ENCODE measurements at places on chromosomes 1 and 21. TPM values are rescaled to one million over a fixed set of nuclear protein-coding genes. Genes with fewer than 3 reads are reported as not detected.
A peak's percentile ranks its signal among the peaks of the same experiment; 100 is the strongest.

Gene CLCA2
- total RNA-seq: 11.3 TPM

Gene SH2D1B
- not detected for total RNA-seq

Gene OLFML2B
- 15.4 TPM for total RNA-seq

Gene SLC1A7
- total RNA-seq: 2.4 TPM

Gene CFHR5
- 0.72 TPM for total RNA-seq

Gene NBPF4
- 0.96 TPM for total RNA-seq

Gene NHLH1
- 2.6 TPM for total RNA-seq

Gene CAMK2N1
- 4.6 TPM for total RNA-seq

GRCh38 chr1:164598719-164599118, 39.7 kb downstream of the PBX1 start:
- DNase-seq: no peak

DNA sequence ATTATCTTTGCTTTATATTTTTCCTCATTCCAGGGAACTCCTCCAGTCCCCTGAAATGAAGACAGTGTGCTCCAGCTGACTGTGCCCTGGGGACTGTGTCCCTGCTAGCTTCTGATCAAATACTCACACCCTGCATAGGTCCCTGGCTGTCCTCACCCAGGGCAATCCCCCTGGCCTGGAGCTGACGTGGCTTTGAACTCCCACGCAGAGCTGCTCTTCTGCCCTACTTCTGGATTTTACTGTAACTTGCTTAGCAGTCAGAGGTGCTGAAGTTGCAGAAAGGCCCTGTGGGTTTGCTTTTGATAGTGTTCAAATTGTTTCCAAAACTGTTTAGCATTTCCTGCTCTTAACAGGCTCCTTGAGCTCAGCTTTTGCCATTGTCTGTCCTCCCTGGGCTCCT, 186.5 kb downstream of the FASLG start:
- peak; percentile 57 for DNase-seq

DNA sequence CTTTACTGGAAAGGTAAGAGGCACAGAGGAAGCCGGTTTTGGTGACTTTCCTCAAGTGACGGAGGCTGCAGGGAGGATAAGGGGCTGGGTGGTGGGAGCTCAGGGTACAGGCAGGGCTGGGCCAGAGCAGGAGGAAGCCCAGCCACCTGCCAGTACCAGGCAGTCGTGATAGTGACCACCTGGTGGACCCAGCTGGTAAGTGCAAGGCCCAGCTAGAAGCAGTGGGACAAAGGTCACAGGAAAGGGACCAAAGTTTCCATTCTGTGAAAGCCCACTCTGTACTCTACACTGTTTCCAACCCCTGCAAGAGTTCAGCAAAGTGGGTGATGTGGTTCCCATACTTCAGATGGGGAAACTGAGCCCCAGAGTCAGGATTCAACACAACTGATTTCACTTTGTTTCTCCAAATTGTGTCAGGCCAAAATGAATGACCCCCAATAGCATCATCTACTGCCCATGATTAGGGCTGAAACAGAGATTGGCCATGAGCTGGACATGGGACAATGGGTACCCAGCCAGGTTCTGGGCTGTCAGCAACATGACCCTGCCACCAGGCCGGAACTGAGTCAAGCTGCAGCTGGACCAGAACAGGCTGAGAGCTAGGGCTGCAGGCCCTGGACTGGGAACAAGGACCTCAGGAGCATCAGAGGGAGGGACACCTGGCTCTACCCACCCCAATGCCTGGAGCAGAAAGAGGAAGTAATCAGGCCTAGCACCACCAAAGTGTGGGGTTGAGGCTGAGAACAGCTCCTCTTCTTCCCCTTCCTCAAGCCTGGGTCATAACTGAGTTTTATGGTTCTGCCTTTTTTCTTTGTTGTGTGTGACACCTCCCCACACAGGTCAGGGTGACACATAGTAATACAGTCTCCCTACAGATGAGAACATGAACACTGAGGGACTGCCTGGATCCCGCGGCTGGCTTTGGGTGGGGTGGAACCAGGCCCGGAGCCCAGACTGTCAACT, 50.2 kb downstream of the KCNN3 start:
- DNase-seq: no peak

GRCh38 chr1:197955486-197956394, 38.6 kb downstream of the LHX9 start:
- no peak for DNase-seq

DNA sequence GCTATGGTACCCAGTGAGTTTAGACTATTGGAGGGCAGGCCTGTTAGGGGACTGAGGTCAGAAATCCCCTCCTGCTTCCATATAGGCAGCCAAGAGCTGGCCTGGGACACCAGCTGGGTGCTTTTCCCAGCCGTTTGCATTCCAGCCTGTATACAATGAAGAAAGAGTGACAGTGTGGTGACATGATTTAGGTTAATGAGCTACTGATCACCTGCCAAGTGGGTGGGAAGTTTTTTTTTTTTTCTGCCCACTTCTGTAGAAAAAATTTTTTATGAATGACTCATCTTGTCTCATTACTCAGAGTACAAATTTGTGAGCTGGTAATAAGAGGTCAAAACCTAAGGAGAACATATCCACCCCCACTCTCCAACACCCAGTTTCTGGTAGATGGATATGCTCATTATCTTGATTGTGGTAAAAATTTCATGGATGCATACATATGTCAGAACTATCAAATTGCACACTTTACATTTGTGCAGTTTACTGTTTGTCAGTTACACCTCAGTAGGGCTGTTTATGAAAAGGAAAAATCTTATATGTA, 16.4 kb upstream of the CGN start:
- no peak for DNase-seq

DNA sequence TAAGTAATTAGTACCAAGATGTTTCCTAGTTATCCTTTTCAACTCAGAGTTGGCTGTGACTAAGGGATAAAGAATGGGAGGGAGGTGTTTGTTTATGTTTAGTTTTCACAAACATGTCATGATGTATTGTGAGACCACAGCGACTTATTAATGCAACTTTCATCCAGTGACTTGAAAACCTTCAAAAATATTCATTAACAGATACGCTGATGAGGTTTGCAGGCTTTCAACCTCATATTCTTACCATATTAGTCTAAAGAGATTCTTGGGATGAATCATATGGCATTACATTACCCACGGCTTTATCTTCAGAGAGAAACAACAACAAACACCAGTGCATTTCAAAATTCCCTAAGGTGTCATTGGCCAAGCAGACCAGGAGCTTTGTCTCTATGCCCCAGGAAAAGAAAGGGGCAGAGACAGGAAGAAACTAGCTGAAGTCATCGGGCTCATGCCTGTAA, 36.4 kb downstream of the PALMD start:
- DNase-seq: no peak

DNA sequence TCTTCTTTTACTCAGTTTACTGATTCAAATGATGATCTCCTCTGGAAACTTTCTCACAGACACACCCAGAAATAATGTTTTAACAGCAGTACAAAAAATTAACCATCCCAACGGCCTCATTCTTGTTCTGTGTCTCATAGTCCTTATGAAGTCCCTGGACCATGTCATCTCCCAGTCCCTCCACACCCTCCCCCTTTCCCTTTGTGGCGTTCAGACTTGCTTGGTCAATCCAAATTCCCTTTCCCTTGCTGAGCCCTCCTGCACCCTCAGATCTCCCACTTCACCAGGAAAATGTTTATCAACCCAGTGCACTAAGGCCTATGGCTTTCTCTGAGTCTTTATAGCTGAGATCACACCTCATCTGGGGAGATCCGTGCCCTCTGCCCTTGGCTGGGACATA, 85.9 kb downstream of the CENPF start:
- no peak for DNase-seq

DNA sequence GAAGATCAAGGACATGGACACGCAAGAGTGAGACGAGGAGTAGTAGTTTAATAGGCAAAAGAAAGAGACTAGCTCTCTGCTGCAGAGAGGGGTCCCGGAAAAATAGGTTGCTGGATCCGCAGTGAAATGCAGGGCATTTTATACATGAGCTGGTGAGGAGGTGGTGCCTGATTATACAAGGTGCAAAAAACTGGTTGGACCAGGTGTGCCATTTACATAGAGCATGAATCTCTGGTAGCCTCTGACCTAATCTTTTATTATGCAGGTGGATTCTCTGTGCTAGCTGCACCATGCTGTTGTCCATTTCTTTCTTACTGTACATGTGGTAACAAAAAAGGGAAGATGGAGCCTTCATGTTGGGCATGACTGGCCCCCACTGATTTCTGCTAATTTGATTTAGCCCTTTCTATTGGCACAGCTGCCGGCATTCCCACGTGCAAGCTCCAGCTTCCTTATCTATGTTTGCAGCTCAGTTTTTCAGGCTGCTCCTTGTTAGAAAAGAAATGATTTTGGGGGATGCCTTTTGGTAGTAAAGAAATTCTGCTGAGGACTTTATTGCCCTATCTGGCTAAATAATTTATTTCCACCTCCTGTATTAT, 548.1 kb downstream of the BRINP3 start:
- DNase-seq: no peak

DNA sequence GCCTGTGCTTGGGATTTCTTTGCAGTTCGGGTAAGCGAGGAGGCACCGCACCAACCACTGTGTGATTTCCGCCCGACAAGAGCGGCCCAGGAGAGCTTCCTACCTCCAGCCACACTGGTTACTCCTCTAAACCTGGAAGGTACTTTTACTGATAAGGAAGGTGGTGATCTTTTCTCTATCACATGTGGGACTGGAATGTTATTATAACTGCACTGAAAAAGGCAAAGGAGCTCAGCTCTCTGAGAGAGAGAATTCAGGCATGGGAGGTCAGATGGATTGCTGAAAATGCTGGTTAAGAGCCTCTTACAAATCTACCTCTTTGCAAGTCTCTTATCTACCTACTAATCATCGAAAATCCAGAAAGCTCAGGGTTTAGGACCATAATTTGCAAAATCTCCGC, 7.7 kb upstream of the KCNE1 start:
- no peak for DNase-seq

DNA sequence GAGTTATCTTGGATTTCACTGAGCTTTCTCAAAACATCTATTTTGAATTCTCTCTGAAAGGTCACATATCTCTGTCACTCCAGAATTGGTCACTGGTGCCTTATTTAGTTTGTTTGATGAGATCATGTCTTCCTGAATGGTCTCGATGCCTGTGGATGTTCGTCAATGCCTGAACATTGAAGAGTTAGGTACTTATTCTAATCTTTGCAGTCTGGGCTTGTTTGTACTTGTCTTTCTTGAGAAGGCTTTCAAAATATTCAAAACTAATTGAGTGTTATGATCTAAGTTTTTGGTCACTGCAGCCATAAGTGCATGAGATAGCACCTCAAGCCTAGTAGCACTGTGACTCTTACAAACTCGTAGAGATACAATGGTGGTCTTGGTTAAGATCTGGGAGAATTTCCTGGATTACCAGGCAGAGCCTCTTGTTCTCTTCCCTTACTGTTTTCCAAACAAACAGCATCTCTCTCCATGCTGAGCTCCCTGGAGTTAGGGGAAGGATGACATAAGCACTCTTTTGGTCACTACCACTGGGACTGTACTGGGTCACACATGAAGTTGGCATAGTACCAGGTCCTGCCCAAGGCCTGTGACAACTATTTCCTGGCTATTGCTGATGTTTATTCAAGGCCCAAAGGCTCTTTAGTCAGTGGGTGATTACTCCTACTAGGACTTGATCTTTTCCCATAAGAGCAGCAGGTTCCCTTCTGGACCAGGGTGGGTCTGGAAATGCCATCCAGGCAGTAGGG, 25.6 kb downstream of the SLC22A15 start:
- no peak for DNase-seq

DNA sequence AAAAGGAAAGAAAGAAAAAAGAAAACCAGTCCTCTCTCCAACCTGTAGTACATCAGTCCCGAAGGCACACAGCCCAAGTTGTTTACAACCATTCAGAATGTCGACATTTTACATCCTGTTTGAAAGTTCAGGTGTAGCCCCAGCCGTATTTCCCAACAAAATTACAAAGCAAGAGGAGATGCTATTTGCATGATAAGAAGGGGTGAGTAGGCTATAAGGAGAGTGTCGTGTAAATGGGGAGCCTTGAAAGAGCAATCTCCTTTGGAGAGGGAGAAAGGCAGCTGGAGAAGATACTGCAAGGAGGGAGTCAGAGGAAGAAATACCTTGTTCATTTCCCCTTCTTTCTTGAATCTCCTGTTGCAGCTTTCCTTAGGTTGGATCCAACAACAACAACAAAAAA, 35.5 kb upstream of the DENND1B start:
- no peak for DNase-seq

GRCh38 chr1:237834048-237834447, 56.7 kb downstream of the ZP4 start:
- no peak for DNase-seq

- DNase-seq: no peak
These were observed 61.3 kb downstream of the FAF1 start for GRCh38 chr1:50898773-50899172.

GRCh38 chr1:75492011-75492410, 118.9 kb downstream of the SLC44A5 start:
- DNase-seq: no peak

GRCh38 chr1:38296047-38296446, 249.5 kb upstream of the POU3F1 start:
- no peak for DNase-seq

DNA sequence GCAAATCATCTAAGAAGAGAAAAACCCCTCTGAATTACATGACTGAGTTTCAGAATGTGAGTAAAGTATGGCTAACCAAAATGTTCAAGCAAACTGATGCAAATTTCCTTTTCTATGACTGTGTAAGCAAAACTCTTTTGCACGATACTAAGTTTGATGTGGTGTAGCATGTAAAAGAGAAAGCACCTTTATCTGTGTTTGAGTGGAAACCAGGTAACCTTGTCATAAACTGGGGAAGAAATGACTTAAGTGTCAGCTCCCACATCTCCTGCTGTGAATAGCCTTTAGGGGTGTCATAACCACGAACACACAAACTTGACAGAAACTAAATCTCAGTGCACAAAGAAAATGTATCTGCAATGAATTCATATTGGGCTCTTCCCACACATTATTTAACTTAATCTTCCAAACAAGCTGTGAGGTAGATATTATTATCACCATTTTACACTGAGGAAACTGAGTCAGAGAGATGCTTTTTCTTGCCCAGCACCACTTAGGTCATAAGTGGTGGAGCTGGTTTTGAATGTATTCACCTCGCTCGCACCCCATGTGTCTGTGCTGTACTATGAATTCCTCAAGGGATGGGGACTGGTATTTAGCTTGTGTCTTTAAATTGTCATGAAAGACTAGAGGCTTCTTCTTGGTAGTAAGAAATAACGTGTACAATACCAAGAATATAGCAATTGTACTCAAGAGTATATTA, 32.9 kb upstream of the IL12RB2 start:
- DNase-seq: no peak

All from umbilical cord (tissue), 2 donors.